ENCODE measurements at places on chromosomes 7 and 10. TPM values are rescaled to one million over a fixed set of nuclear protein-coding genes. Genes with fewer than 3 reads are reported as not detected.

Gene UFSP1
- 3.4 TPM for polyA plus RNA-seq

Gene PLEKHS1
- polyA plus RNA-seq, result 0.20 TPM

- DNase-seq, result no peak
Observed at GRCh38 chr7:48180981-48181380, 9.7 kb downstream of the ABCA13 start.

Gene PIP
- not detected for polyA plus RNA-seq

GRCh38 chr7:2369139-2369538 is 14.5 kb downstream of the EIF3B start:
- DNase-seq, result no peak

Data from right renal pelvis (tissue), 4 donors.